AG10803 (cell line): ENCODE measurements at places on chromosomes 7 and 10.

DNA sequence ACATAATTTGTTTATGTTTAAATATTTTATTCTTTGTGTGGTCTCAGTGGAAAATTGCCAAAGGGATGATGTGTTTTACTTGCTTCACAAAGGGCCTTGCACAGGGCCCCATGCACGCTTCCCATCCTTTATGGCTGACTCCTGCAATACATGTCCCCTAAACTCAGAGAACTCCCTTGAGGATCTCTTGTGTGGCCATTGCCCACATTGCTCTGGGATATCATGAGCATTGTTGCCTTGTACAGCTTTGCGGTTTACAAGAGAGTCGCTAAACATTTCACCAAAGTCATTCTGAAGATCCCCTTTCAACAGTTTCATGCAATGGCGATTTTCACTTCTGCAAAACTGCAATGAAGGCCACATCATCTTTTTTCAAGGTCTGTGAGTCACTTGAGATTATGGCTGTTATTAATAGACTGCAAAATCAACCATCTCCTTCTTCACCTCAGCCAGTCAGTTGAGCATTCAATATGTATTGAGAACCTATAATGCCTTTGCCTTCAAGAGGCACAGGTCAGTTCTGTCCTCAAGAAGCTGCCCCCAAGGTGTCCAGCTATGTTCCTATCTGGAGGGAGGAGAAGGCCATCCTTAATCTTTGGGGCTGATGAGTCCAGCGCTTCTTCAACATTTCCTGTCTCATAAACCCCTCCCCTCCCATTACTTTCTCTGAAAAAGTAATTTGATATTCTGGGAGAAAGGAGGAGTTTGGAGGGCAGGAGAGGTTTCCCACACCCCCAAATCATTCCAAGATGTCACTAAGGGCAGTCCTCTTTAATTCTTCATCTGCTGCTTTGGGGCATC lies 108.1 kb downstream of the CCDC71L start:
- DNase-seq, result no peak

DNA sequence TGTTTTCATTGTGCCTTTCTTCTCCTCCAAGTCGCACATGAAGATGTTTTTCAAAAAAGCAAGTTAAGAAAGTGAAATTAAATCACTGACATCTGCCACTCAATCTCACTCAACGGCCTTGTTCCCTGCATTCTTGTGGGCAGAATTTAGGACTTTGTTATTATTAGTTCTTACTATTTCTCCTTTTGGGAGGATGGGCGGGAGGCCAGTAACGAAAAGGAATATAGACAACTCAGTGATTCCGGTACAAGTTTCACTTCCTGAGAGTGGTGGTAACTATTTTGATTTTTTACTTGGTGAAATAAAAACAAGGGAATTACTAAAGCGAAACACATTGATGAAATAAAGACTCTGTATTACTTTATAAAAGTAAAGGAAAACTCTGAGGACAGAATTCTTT lies 231.9 kb upstream of the HABP2 start:
- DNase-seq, result no peak

DNA sequence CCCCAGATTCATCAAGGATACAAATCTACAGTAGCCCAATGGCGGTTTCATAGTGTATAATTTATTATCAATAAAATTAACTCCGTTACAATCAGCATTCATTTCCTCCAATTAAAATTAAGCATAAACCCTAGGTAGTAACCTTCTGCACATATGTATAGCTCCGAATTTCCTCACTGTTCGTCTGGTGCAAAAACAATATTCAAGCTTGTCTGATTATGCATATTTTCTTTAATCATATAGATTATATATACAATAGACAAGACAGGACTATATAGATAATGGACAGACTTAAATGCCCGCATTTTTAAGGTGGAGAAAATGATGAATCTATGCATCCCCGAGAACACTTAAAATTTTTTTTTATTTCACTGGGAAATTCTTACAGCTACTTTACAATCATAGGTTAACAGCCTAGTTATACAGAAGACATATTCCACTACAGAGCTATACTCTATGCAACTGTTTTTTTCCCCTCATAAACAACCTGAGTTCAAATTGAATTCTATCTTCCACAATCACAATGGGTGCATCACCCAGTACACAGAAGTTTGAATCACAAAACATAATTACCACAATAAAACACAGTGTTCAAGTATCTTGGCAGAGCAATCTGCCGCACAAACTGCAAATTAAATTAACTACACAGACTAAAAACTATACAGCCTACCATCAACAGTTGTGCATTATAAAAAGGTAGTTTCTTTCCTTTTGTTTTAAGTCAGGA lies 2.6 kb downstream of the HOXA9 start:
- no peak for DNase-seq

- peak; percentile 3 for DNase-seq
These were observed 207.1 kb upstream of the ETV1 start for GRCh38 chr7:14196555-14196954.

DNA sequence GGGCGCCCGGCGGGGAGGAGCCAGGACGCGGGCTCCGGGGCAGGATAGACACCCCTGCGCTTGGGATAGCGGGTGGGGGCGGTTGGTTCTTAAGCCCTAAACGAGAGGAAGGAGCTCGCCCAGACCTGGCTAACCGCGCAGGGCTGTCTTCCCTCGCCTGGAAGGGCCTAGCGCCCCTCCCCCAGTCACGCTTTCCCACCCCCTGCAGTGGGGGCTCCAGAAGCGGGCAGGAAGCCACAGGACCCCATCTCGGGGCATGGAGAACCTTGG lies 6.5 kb downstream of the SHH start:
- no peak for DNase-seq

DNA sequence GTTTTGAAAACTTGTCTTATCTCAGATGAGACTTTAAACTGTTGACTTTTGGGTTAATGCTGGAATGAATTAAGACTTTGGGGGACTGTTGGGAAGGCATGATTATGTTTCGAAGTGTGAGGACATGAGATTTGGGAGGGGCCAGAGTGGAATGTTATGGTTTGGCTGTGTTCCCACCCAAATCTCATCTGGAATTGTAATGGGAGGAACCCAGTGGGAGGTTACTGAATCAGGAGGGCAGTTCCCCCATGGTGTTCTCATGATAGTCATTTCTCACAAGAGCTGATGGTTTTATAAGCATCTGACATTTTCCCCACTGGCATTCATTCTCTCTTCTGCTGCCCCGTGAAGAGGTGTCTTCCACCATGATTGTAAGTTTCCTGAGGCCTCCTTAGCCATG lies 13.8 kb upstream of the POT1 start:
- DNase-seq, result no peak

DNA sequence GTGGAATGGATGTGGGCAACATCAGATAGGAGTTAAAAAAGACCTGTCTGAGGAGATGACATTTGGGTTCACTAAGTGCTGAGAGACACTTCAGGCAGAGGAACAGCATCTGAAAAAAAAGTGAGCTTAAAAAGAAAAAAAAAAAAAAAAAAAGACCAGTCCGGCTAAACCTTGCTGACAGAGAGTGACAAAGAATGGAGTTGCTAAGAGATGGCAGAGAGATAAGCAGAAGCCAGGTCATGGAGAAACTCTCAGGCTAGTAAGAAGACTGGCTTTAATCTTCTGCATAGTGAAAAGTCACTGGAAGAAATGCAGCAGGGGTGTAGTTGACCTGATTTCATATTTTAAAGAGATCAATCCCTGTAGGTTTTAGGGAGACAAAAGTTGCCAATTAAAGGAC lies 711.1 kb upstream of the SEMA3D start:
- no peak for DNase-seq
